ENCODE measurements at places on chromosomes 7 and 10.
A peak's percentile ranks its signal among the peaks of the same experiment; 100 is the strongest.

- DNase-seq: no peak
Measured at GRCh38 chr10:61389887-61390286, 63.3 kb downstream of the TMEM26 start.

DNA sequence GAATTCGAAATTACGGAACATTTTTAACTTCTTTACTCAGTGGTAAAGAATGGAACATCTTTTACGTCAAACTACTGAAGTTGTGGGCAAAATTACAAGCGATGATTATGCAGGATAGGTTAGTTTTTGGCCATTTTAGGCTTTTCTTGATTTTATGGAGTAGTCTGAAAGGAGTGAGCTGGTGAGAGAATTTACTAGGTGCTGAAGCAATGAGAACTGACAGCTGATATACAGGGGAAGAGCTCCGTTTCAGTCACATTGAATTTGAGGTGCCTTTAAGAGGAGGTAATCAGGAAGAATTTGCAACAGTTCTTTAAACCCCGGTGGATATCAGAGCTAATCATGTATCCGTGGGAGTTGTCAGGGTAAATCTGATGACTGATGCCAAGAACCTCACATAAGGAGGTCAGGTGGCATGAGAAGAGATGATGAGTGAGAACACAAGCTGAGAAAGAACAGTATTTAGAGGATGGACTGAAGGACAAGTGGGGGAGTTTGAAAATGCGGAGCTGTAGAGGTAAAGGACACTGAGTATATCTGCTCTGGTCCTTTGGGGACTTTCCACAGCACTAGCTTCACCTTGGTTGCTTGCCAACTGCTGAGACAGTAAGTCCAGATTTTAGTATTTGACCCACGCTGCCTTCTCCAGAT, 104.3 kb downstream of the AHR start:
- DNase-seq: no peak

GRCh38 chr10:33509231-33509831, 174.9 kb upstream of the NRP1 start:
- peak; percentile 93 for DNase-seq

- DNase-seq: no peak
Measured at GRCh38 chr7:100156331-100157068, 2.0 kb downstream of the TRAPPC14 start.

- no peak for DNase-seq
Measured at GRCh38 chr10:17403161-17403560, 51.2 kb downstream of the ST8SIA6 start.

- no peak for DNase-seq
Measured at GRCh38 chr7:83739527-83739926, 90.6 kb upstream of the SEMA3E start.

- DNase-seq: no peak
Measured at GRCh38 chr7:89072081-89072480, 276.5 kb upstream of the TEX47 start.

DNA sequence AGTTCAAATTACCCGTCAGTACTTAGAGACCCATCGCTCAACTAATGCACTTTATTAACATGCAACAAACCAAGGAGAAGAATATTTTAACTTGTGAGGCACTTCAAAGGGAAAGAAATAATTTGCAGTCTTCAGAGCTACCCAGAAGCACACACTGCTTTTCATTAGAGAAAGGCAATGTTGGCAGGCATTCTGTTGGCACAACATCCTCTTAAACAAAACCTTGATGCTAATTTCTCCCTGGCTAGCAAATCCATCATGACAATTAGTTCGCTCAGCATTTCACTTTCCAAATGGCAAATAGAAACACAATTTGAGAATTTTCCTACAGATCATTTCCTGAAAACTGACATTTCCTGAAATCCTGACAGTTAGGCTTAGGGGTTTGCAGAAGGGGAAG, 155.6 kb upstream of the FAM13C start:
- DNase-seq: no peak

- no peak for DNase-seq
Measured at GRCh38 chr10:486206-486605, 203.3 kb downstream of the DIP2C start.

- no peak for DNase-seq
Measured at GRCh38 chr10:71933651-71934050, 30.5 kb upstream of the CHST3 start.

DNA sequence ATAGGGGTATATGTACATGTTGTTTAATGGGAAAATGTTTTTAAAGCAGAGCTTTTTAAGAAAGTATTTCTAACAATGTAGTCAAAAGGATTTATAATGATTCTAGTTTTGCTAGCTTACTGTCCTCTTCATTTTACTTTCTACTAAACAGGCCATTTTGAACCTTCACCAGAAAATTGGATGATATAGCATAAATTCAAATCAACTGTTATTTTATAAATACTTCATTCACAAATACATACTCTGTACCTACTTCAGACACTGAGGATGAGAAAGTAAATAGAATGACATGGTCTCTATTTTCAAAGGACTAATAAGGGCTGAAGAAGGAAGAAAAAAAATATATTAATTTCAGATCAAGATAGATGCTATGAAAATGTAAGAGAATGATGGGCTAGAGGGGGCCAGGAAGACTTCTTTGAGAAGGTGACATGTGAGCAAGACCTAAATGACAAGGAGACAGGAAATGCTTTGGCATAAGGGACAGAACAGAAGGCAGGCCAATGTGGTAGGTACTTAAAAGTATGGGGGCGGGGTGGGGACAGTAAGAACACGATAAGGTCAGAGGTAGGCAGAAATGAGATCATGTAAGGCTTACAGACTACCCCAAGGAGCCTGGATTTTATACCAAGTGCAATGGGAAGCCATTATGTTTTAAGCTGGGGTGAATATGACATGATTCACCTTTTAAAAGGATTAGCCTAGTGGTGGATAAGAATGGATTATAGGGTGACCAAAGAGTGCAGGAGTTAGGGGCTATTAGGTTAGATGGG, 5.2 kb downstream of the NAMPT start:
- DNase-seq: no peak

- DNase-seq: no peak
Measured at GRCh38 chr7:17852361-17852760, 87.9 kb downstream of the SNX13 start.

DNA sequence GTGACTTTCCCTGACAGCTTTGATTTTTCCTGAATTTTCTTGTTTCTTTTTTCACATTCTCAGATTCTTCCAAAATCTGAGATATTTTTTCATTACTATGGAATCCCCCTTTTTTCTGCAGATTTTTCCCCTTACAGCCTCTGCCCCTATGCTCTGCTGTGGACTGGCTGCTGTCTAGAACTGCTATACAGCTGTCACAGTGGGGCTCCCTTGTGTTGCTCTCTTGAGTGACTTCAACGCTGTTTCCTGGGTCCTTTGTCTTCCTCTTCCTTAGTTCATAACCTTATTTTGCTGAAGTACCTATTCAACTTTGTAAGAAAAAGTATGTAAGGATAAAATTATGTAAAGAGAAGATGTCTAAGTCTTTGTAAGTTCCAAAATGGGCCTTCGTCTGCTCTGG, 234.1 kb upstream of the YAE1 start:
- DNase-seq: no peak

DNA sequence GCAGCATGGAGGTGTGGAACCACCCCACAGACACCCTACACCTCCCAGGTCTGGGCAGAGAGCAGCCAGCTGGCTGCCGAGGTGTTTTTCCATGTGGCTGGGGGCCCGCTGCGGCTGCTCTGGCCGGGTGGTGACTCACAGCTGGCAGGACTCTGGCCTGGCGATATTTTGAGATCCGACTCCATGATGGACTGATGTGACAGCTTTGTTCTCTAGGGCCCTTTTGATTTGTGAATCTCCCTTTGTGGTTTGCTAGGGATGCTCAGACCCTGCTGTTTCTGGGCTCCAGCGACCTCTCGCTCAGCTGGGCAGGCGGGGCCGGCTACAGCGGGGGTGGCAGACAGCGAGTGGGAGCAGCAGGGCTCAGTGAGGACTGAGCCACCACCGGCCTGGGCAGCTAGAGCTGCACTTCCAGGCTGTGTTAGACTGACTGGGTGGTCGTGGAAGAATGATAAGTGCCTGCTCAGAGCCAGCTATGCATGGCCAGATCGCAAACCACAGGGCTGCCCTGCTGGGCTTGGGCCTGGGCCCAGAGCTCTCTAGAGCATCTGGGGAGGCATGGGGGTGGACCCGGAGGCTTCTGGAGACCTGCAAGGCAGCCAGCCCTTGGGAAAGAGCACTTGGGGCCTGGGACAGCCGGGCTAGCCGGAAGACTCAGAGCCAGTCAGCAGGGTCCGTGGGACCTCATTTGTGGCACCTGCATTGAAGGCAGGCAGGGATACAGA, 46.2 kb upstream of the GDF10 start:
- peak; percentile 70 for DNase-seq

- DNase-seq: peak; percentile 17
Measured at GRCh38 chr7:31648288-31648687, 38.7 kb upstream of the PPP1R17 start.

All from A172 (cell line).